Caudate nucleus (tissue), 63 donors: ENCODE measurements at places on chromosomes 2 and 18.

GRCh38 chr18:32763293-32763692, 9.5 kb downstream of the KLHL14 start:
- no peak for DNase-seq

DNA sequence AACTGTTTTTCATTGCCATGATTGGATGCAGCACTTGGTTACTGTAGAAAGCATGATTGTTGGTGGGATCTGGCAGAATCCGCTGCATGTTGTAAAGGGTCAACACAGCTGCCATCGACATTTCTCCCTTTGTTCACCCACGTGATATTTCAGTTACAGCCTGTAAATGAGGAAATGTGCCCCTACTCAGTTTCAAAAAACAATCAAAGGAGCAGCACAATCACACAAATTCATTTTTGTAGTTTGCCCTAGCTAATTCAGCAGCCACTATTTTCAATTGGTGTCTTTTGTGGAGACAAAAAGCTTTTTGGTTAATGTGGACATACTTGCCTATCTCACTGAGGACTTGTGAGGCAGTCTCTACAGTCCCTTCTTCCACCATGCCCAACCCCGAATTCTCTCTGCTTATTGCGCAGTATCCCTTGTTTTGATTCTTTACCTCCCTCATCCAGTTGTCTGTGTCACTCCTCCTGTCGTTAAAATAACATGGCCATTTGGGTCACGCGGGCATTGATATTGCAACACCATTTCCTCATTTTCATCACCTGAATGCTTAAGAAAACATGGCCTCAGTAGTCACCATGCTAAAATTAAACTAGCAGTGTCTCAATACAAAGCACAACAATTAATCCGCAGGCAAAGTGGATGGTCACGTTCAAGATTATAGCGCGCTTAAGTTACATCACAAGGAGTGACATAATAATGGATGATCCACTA, 6.4 kb upstream of the PROC start:
- DNase-seq = no peak

GRCh38 chr18:54777118-54777791, 51.0 kb upstream of the RAB27B start:
- no peak for DNase-seq

GRCh38 chr2:216546641-216547403, 48.2 kb downstream of the RPL37A start:
- DNase-seq = no peak

DNA sequence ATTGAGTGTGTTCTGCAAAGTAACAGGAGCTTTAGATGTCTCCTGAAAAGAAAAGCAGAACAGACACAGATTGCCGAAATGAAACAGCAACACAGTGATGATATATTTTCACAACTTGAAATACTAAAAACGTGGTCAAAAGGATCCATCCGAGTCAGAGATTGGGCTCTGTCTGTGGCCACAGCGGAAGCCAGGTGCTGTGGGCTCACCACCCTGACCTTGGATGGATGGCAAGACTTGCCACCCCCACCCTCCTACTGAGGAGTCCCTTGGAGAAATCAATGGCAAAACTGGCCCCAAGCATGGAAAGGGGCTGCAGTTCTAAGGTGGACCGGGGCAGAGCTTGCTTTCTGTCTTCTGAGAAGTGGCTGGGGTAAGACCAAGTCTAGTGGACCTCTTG, 31.4 kb upstream of the ACKR3 start:
- no peak for DNase-seq

DNA sequence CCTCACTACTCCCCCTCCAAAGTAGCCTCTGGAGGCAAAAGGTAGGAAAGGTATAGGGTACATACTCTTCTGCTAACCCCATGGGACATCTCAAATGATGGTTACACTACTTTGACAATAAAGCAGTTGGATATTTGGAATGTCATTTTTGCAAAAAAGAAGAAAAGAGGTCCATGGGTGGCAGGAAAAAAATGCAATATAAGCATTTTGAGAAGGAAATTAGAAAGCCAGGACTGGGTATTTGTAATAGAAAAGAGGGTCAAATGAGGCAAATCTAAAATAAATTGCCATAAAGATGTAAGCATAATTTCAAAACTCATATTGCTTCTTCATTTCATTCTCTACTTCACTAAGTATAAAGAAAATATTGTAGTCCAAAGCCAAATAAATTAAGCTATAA, 280.2 kb downstream of the NOL4 start:
- no peak for DNase-seq

DNA sequence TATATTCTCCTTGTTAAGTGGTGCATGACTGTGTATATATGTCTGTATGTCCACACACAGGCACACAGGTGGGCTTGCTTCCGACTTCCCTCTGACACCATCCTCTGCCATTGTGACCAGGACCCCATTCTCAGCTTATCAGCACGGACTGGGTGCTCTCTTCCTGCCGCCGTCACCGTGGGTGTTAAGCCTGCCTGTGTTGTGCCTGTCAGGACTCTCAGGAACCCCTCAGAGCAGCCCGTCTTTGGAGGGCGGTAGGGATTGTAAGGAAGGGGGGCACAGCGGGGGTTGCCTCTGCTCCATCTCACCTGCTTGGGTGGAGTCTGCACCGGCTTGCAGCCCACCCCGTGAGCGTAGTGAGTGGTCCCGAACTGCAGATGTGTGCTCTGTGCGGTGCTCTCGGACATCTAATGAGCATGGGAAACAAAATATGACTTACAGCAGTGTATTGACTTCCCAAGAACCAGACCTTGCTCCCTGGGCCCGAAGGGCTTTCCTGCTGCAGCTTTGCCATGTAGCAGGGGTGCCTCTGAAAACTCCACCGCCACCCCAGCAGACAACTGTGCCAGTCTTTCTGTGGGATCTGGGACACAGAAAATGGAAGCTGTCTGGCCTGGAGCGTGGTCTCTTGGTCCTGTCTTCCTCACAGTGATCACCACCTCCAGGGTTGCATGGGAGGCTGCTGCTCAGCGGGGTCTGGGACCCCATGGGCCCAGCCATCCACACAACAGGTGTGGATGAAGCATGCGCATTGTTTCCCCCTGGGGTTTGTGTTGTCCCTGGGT, 58.9 kb downstream of the SH3RF3 start:
- DNase-seq = no peak

DNA sequence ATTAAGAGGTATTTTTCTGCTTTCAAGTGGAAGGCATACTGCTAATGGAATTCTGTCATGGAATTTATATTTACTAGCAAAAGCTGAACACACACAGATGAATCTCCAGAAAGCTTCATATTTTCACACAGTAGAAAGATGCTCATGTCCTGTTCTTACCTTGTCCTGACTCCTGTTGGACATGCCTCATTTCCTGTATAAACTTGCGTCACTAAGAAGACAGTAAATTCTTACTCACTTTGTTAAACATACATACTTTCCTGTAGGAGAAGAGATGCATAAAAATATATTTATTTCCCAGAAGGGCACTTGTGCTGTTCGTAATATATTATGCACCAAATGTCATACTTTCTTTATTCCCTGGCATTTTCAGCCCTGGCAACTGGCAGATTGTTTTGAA, 238.3 kb upstream of the RASGRP3 start:
- DNase-seq = no peak

DNA sequence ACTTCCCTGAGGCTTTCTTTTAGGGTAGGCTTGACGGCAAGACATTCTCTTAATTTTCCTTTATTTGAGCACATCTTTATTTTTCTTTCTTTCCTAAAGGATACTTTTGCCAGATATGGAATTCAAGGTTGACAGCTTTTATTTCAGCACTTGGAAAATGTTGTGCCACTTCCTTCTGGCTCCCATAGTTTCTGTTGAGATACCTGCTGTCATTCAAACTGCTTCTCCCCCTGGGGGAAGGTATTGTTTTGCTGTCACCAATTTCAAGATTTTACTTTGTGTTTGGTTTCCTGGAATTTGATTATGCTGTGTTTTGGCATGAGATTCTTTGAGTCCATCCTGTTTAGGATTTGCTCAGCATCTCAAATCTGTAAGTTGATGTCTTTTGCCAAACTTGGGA, 39.1 kb upstream of the TWIST2 start:
- DNase-seq = no peak

GRCh38 chr18:66867653-66868052, 263.8 kb upstream of the CDH19 start:
- no peak for DNase-seq

GRCh38 chr2:177537636-177538035, 145.1 kb downstream of the AGPS start:
- no peak for DNase-seq

DNA sequence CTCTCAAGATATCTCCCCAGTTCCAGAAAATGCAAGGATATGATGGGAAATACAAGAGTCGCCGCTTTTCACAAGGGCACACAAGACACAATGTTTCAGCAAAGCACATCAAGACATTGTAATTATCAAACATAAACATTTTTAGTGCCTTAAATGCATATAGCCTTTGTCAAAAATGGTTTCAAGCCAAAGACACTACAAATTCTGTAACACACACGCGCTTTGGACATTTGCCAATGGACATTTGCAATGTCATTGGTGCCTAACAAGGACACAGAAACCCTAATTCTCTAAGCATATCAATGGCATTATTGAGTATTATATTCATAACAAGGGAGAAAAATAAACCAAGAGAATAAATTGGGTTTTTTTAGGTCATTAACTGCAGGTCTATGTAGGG, 16.1 kb downstream of the ADD2 start:
- no peak for DNase-seq

- DNase-seq = no peak
Observed at GRCh38 chr2:43941966-43942365, 53.8 kb downstream of the LRPPRC start.

DNA sequence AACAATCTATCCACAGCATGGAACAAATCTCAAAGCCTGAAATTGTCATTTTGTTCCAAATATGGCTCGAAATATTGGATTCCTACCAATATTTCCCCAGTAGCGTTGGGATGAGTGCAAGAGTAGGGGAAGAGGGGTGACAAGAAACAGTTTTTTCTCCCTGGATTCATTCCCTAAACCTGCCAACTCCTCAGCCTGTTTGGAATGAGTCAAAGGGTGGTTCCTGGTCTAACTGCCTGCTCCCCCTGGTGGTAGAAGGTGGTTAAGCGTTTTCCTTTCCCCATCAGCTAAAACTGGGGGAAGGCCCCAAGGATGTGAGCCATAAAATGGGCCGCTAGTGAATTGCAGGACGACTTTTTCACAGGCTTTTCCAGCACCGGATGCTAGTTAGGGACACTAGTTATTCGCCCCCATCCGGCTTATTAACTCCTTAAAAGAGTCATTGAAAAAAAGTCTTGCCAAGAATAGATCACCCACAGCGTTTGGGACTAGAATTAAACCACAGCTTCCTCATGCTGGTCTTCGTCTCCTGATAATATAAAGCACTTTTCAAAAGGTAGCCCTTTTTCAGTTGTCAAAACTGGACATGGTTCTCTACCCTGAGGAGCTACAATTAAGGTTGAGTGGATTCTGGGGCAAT, 72.5 kb downstream of the DHRS9 start:
- no peak for DNase-seq

DNA sequence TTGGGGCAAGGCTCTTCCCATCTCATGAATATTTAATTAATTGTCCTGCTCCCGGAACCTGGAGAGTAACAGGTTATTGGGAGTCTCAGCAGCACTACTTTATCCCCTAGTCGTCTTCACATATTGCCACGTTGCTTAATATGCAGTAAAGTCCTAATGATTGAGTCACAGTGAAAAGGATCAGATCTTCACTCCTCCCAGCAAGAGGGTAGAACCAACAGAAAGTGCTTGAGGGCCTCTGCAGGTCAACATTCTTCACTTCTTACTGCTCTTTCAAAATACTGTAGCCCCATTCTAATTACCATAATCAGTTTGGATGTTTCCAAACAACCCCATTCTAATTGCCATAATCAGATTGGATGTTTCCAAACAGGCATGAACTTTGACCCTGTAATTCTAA, 801.0 kb downstream of the LRRTM4 start:
- DNase-seq = no peak

GRCh38 chr18:32544088-32544487, 73.4 kb upstream of the GAREM1 start:
- no peak for DNase-seq

GRCh38 chr2:9640403-9641104, 9.8 kb upstream of the YWHAQ start:
- DNase-seq = no peak

DNA sequence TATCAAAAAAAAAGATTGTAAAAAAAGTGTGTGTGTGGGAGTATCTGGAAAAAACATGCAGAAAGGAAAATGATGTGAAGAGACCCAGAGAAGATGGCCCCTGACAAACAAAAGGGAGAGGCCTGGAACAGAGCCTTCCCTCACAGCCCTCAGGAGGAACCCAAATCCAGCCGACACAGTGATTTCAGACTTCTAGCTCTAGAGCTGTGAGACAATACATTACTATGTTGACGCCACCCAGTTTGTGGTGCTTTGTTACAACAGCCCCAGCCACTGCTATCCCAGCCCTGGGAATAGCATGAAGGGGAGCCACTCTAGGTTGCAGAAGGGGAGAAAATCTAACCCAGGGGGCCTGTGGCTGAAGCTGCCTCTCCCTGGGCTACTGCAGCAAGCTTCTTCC, 59.0 kb upstream of the ZBTB7C start:
- DNase-seq = no peak

GRCh38 chr2:149307014-149307413, 23.4 kb upstream of the LYPD6 start:
- no peak for DNase-seq

DNA sequence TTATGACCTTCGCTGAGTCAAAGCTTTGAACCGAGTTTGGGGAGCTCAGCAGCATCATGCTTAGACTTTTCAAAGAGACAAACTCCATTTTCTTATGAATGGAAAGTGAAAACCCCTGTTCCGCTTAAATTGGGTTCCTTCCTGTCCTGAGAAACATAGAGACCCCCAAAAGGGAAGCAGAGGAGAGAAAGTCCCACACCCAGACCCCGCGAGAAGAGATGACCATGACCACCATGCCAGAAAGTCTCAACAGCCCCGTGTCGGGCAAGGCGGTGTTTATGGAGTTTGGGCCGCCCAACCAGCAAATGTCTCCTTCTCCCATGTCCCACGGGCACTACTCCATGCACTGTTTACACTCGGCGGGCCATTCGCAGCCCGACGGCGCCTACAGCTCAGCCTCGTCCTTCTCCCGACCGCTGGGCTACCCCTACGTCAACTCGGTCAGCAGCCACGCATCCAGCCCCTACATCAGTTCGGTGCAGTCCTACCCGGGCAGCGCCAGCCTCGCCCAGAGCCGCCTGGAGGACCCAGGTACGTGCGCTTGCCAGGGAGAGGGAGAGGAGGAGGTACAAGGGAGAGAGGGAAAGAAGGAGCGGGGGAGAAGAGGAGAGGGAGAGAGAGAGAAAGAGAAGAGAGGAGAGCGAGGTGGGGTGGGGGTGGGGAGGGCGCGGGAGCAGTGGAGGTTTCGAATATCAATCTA, at the start of gene DLX1:
Gene DLX1, plus strand, starts transcription at position 48 of the 700 bp plus-strand sequence. Its CDS starts 171 bp downstream, at position 219.
- DNase-seq = no peak

DNA sequence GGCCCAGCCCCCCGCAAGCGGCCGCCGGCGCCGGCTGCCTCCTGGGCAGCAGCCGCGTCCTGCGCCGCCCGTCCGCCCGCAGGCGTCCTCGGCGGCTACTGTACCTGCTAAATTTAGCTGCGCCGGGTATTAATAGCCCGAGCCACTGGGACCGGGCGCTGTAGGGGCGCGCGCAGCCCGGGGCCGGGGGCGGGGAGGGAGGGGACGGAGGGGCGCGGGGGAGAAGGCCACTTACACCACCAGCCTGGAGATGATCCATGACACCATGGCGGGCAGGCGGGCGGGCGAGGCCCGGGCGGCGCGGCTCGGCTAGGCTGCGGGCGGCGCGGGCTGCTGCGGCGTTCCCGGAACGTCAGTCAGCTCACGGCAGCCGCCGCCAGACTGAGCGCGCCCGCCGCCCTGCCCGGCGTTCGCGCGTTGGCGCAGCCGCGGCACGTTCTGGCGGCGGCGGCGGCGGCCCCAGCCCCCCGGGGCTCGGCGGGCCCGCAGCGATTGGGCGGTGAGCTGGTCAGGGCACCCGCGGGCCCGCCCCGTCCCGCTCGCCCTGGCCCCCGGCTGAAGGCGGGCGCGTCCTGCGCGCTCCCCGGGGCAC, at the start of gene REEP1:
Gene REEP1, minus strand, starts transcription at position 383 of the 592 bp plus-strand sequence. Its CDS starts 116 bp downstream, at position 267.
- no peak for DNase-seq
